8988T (cell line): ENCODE measurements at places on chromosomes 6 and 20.

GRCh38 chr6:14759976-14760672 is 485.7 kb upstream of the JARID2 start:
- DNase-seq = no peak

- DNase-seq = no peak
Measured at GRCh38 chr6:169220068-169220964, 33.3 kb downstream of the THBS2 start.

DNA sequence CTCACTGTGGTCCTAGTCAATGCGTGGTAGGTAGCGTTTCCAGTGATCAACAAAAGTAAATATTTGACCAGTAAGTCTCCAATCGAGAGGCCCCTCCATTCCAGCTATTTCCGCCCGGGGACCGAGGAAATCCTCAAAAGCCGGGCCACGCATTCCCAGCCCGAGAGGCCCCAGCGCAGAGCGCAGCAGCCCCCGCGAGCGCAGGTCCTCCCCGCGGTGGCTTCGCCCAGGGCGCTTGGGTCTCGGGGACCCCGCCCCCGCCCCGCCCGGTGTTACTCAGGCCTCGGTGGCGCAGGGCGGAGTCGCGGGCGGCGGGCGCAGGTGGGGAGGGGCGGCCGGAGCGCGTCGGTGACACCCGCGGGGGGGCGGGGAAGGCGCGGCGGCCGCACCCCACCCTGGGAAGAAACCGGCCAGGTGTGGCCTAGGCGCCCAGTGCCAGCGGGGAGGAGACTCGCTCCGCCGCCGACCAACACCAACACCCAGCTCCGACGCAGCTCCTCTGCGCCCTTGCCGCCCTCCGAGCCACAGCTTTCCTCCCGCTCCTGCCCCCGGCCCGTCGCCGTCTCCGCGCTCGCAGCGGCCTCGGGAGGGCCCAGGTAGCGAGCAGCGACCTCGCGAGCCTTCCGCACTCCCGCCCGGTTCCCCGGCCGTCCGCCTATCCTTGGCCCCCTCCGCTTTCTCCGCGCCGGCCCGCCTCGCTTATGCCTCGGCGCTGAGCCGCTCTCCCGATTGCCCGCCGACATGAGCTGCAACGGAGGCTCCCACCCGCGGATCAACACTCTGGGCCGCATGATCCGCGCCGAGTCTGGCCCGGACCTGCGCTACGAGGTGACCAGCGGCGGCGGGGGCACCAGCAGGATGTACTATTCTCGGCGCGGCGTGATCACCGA is at the start of gene DSP:
Gene DSP (plus strand): TSS at position 497 of the 890 bp plus-strand sequence. CDS start 245 bp downstream, at position 742.
- DNase-seq = peak; percentile 74

DNA sequence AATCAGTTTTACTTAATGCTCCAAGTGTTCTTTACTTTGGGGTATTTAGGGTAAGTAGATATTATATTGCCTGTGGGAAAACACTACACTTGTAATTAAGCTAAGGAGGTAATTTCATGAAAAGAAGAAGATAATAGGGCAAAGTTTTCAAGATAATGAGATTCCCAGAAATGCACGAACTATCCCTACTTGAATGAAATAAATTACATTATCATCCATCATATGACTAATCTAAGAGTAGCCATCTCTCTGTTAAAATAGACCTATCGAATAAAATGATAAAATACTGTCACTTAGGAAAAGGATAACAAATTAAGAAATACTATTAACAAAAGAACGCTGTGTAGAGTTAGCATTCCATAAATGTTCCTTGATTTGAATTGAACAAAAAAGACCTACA is 135.1 kb upstream of the HDAC2 start:
- DNase-seq = no peak

DNA sequence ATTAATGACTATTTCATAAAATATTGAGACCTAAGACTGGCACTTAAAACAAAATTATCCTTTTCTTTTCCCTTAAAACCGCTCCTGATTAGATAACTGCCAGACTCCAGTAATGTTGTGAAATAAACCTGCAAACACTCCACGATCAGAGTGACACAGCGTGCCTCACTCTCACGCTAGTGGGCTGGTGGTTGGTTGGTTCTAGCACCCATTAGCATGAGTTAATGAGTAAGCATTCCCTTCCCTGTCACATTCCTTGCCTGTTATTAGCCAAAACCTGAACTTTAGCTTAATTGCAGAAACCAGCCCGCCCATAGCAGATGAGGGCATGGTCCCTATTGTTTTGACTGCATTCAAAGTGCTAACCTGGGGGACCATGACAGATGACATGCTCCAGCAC is 193.4 kb downstream of the CD83 start:
- no peak for DNase-seq

DNA sequence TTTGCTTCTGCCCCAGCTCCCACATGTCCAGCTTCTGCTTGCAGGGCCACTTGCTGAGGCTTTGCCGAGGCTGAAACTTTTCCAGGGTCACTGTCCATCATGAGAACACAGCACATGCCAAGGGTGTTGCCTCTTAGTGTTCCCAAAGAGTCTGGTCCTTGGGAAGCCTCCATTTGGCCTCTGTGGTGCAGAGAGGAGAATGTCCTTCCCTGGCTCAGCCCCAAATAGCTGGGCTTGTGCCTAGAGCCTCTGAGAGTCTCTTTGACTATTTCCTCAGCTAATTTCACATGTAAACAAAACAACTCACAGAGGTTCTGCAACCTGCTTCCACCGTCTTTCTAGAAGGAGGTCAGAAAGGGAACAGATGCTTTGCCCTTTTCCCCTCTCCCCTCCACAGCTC is 40.4 kb upstream of the RAB23 start:
- DNase-seq = no peak

GRCh38 chr6:18712595-18712994 is 325.4 kb downstream of the RNF144B start:
- DNase-seq = no peak

GRCh38 chr6:159252955-159253508 is 83.8 kb downstream of the FNDC1 start:
- DNase-seq = peak; percentile 35

DNA sequence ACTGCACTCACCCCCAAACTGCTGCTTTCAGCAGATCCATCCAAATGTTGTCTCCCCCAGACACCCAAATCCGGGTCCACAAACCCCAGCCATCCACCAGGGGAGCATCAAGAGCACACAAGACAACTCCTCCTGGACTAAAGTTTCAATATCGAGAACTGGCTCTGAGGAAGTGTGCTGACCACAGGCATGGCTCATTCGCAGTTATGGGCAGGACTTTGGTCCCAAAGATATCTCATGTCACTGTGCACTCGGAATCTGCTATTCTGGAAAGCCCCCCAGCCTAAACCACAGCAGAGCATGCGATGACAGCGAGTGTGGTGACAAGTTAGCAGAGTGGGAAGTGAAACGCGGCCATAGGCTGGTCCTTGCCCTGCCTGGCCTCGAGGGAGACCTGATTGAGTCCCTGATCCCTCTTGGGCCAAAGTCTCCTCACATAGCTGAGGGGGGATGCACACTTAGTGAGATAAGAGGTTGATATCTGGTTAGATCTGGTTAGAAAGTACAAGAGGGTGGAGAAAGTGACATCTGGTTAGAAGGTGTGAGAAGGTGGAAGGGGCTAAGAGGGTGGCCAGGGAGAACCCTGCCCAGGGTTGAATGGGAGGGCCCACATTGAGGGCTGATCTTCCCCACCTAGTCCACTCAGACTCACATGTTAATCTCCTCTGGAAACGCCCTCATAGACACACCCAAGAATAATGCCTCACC is 149.7 kb downstream of the MRPL14 start:
- no peak for DNase-seq

DNA sequence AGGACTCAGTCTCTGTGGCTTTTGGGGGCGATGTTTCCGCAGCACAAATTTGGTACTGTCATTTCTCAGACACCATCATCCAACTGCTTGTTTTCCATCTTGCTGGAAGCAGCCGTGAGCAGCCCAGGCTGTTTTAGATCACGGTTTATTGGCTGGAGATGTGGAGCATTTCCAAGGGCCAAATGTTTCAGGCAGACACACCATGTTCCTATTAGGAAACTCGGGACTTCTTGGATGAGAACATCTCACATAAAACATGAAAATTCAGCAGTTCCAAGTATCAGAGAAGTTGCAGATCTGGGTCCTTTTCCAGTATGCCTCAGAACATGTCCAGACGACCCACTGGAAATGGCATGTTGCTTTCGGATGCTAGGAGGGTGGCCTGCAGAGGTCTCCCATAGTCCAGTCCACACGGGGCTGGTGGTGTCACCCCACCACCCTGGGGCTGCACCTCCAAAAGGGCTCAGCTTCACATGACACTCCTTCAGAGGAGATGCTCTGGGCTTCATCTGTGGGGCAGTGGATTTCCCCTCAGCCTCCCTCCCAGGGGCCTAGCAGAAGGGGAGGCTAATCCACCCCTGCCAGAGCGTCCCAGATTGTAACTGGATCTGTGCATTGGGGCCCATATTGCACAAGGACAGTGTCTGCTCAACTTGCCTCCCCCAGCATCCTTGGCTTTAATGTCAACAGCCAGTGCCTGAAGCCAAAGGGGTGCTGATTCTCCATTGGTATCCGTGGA is 176.3 kb downstream of the SCP2D1 start:
- DNase-seq = no peak

DNA sequence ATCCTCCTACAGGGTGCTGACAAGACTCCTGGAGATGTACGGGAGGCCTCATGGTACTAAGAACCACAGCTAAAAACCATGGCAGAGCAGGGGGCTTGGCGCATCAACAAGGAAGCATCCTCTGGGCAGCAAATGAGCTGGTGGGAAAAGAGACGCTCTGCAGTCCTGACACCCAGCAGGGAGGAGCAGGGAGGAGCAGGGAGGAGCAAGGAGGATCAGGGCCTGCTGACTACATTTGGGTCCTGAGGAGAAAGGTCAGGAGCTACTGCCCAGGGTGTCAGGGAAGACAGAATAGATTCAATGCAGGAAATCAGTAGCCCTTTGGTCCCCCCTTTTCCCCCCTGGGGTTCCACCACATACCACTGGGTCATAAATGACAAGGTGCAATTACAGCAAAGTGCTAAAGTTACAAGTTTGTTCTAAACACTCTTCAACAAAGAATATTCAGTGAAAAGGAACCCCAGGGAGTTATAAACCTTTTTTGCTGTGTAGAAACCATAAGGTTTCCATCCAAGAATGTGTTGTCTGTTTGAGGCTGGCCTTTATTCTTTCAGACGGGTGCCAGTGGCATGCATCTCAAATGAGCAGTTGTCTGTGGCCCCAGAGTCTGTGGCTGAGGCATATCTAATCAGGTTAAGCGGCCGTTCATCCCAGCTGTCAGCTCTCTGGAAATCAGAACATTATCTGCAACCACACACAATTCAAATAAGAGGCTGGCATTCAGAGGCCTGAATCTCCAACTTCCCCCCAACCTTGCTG is 325.0 kb downstream of the CDC5L start:
- DNase-seq = no peak

- no peak for DNase-seq
Measured at GRCh38 chr6:44606504-44606903, 219.0 kb downstream of the CDC5L start.
